Stimulated activated CD8-positive, alpha-beta memory T cell treated with anti-CD3 and anti-CD28 coated beads, Interleukin-2, amount 100 ng/mL, for 1 hour (primary cell): ENCODE measurements at places on chromosomes 1 and 21.

DNA sequence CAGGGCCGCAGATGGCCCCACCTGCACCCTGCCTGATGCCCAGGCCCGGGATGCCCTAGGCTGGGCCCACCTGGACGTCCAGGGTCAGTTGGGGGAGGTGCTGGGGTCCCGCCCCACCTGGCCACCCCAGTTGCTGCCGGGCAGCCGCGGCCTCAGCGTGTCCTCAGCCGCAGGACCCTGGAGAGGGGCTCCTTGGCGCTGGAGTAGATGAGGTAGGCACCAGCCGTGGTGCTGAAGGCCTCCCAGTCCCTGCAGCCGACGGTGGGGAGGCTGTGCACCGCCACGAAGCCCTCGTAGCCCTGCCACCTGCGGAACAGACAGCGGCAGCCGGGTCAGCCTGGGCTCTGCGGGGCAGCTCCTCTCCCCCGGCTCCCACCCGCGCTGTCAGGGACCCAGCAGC is 40.4 kb downstream of the KRTAP10-1 start:
- no peak for DNase-seq

DNA sequence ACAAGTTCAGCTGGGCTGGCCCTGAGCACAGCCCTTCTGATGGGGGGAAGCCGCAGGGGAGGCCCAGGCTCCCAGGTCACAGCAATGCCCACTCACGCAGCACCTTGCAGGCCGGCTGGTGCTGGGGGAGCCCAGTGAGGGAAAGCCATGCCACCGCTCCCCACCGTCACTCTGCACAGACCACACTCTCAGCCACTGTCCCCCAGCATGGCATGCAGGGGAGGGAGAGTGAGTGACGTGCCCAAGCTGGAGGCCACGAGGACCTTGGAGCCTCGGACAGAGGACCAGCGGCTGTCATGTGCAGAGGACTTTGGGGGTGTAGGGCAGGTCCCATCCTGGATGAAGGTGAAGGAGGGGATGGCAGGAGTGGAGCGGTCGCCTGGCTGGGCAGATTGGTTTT is 25.1 kb downstream of the SLC45A1 start:
- no peak for DNase-seq

DNA sequence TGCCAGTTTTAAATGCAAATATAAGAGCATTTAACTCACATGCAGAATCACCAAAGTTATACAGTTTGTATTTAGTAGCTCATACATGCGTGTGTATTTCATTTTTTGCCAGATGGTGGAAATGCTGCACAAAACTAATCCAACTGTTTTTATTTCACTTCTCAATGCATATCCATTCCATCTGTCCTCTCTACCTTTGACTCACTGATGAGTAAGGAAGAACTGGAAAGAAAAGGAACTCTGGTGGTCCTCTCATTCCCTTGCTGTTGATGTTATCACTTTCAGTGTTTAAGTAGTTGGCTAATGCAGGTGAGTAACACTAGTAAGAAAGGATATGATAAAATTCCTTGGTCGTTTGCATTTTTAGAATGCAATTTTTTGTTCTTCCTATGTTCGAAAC is 5.7 kb upstream of the SLC1A7 start:
- no peak for DNase-seq

GRCh38 chr1:192087334-192087733 is 70.9 kb upstream of the RGS18 start:
- DNase-seq = no peak

- DNase-seq = no peak
Observed at GRCh38 chr1:43348809-43349593, 9.8 kb upstream of the CDC20 start.

- no peak for DNase-seq
Observed at GRCh38 chr1:48876330-48876785, 99.7 kb upstream of the BEND5 start.

GRCh38 chr1:207336559-207337467 is 15.3 kb downstream of the CD55 start:
- DNase-seq = no peak

DNA sequence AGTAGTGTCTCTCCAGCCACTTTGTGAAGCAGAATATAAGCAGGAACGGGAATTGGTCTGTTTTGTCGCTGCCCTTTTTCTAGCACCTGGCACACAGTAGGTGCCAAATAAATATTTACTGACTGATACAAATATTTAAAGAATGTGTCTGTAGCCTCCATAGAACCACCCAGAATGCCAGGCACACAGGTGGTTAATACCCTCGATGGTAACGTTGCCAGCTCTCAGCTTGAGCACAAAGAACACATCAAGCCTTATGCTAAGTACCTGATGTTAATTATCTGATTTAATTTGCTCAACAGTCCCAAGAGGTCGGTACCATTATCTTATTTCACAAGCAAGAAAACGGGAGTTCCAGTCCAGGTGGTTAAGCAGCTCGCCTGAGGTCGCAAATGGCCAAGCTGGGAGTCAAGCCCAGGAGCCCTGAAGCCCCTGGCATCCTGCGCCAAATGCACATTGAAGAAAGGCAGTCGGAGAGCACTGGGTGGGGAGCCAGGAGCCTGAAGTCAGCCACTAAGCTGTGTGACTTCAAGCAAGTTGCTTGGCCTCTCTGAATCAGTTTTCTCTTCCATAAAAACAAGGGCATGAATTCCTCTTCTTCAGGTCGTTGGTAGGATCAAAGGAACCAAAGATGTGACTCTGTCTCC is 26.4 kb downstream of the HSPG2 start:
- DNase-seq = no peak

DNA sequence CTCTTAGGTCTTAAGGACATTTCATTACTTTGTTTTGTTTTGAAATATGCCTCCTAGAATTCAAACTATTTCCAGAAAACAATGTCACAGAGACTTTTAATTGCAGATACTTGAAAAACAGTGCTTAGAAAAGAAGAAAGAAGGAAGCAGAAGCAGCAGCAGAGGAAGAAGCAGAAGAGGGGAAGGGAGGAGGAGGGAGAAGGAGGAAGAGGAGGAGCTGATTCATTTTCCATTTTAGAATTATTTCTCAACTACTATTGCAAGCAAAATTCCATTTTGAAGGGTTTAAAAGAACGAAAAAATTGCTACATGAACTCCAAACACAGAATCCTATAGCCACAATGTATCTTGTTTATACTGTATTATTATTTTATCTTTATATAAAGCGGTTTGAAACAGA is 13.9 kb downstream of the RC3H1 start:
- DNase-seq = no peak
